Mesothelial cell of epicardium (in vitro differentiated cells): ENCODE measurements at places on chromosomes 12 and 14. TPM values are rescaled to one million over a fixed set of nuclear protein-coding genes. Genes with fewer than 3 reads are reported as not detected.

The RNASE4 gene
- total RNA-seq: 4.6 to 6.2 TPM (median 5.3 TPM) in 3 replicates

The MYRFL gene
- total RNA-seq: 0.16 to 0.18 TPM (median 0.18 TPM) in 3 replicates

The DPY19L2 gene
- 18.7 to 19.0 TPM (median 18.9 TPM) in 3 replicates for total RNA-seq

The MYBPC1 gene
- not detected in 3 replicates for total RNA-seq

The ANKRD9 gene
- total RNA-seq: 22.1 to 23.9 TPM (median 22.7 TPM) in 3 replicates

The RPL10L gene
- not detected in 3 replicates for total RNA-seq

The CPNE6 gene
- total RNA-seq: not detected in 3 replicates

The FAM181A gene
- not detected in 3 replicates for total RNA-seq

The E2F7 gene
- 6.9 to 8.2 TPM (median 7.7 TPM) in 3 replicates for total RNA-seq

The IKZF4 gene
- 16.2 to 22.5 TPM (median 18.6 TPM) in 3 replicates for total RNA-seq

The PLEKHG7 gene
- total RNA-seq: not detected in 3 replicates

The EXOC3L4 gene
- total RNA-seq: 0.18 TPM in 1 of 3 replicates, not detected in the others

The RD3L gene
- total RNA-seq: not detected in 3 replicates

The DNM1L gene
- total RNA-seq: 84.7 to 88.9 TPM (median 86.9 TPM) in 3 replicates

The PTPRO gene
- total RNA-seq: 2.1 to 4.3 TPM (median 2.6 TPM) in 3 replicates

The INHBC gene
- total RNA-seq: 0.24 to 0.32 TPM (median 0.31 TPM) in 3 replicates
